Germinal center (tissue), 1 donor: ENCODE measurements at places on chromosomes 1 and 21.
A peak's percentile ranks its signal among the peaks of the same experiment; 100 is the strongest.

DNA sequence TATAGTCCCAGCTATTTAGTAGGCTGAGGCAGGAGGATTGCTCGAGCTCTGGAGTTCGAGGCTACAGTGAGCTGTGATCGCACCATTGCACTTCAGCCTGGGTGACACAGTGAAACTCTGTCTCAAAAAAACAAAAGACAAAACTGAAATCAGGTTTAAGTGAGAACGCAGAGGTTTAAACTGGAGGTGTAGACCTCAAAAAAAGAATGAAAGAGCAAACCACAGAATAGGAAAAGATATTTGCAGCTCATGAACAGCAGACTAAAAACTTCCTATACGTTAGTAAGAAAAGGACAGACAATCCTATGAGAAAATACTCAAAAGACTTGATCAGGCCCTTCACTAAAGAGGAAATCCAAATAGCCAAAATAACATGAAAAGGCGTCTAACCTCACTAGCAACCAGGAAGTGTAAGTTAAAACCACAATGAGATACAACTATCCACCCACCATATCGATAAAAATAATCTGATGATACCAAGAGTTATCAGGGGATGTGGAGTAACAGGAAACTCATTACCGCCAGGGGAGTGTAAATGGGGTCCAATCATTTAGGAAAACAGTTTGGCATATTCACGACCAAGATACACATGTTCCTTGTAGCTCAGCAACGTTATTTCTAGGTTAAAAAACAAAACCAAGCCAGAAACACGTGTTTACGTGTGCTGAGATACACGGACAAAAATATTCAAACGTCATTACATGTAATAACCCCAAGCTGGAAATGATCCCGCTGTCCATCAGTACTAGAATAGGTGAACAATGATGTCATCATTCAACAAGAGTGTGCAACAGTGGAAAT is 9.8 kb downstream of the TNFRSF9 start:
- no peak for DNase-seq

GRCh38 chr1:226634166-226634588 is 85.6 kb downstream of the STUM start:
- peak; percentile 73 for DNase-seq

DNA sequence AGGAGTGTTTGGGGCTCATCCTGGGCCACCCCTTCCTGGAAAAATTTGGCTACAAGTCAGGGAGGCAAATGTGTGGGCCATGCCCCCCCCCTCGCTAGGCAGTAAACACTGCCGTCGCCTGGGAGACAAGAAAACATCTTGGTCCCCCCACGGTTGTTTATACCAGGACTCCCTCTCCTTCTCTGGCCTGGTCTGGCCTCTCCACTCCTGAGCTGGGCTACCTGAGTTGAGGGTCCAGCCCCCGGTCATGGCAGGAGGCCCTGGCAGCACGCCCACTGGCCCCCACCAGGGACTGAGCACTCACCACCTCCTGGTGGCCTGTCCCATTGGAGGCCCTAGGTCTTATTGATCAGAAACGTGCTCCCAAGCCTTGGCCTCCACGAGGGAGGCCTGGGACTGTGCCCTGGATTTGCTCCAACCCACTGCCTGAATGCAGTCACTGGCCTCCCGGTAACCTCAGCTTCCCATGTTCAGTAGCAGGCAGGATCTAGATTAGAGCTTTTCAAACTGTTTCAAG is 15.8 kb downstream of the KCNQ4 start:
- no peak for DNase-seq

GRCh38 chr1:24805534-24806301 is 60.5 kb downstream of the CLIC4 start:
- DNase-seq, result no peak
